ENCODE measurements at places on chromosomes 11 and 22.

DNA sequence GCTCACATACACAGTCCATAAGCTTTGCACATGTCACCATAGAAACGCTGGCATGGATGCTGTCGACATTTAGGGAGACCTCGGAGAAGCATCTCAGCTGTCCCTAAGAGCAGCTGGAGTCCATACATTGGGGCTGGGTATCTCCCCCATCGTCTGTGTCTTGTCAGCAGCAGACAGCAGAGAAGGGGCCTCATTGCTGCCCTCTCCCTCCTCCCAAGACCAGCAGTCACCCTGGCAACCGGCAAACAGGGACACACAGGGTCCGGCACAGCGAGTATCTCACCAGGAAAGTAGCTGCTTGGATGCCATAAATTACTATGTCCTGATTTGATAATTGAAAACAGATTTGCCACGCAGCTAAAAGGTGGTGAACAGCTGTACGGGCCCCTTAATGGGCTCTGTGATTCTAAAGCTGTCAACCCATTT, 84.4 kb downstream of the CD44 start:
- no peak overlapping the region for H3K27ac ChIP-seq
- peaks cover 98% of the 10 kb centered on the region for H3K36me3 ChIP-seq
- DNase-seq = no peak
- H3K27me3 ChIP-seq = no peaks in the 10 kb centered on the region
- H3K4me1 ChIP-seq = no peaks in the 10 kb centered on the region

GRCh38 chr11:1532014-1532586, 40.0 kb downstream of the DUSP8 start:
- H3K27me3 ChIP-seq = no peaks in the 10 kb centered on the region
- peak overlapping the region; percentile 36 for H3K27ac ChIP-seq
- no peak for DNase-seq
- H3K4me1 ChIP-seq = peaks cover 12% of the 10 kb centered on the region
- no peaks in the 10 kb centered on the region for H3K36me3 ChIP-seq

DNA sequence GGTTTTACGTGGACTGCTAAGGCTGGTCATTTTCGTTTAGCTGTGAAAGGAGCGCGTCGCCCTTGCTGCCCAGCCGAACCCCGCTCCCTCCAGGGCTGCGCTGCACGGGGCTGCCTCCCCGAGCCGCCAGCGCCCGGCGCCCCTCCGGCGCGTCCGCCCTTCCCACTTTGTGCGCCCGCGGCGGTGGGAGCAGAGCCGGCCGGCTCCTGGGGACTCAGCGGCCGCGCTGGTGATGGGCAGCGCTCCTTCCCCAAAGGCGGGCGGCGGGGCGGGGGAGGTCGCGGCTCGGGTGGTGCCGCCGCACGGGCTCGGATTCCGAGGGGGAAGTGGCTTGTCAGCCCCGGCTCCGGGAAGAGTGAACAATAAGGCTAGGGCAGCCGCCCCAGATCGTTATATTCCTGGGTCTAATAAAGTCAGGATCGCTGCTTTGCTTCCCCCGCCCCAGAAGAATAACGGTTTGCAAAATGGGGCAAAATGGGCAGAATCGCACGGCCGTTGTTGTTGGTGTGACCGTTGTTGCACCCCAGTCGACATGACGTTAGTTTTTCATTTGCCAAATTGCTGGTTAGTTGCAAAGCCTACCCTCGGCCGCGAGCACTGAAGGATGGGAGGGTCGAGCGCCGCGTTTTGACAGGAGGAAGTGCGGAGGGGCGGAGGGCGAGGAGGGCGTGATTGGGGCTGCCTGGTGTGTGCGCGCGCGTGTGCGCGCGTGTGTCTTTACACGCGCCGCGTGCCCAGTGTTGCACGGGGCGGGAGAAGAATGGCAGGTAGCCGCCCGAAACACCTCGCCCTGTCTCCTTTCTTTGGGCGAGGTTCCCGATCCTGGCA, 745 bp downstream of the NCAM1 start:
- peaks cover 100% of the 10 kb centered on the region for H3K27me3 ChIP-seq
- no peaks in the 10 kb centered on the region for H3K4me1 ChIP-seq
- no peak overlapping the region for H3K4me3 ChIP-seq
- no peaks in the 10 kb centered on the region for H3K36me3 ChIP-seq
- no peak for DNase-seq
- no peak overlapping the region for H3K27ac ChIP-seq

- no peaks in the 10 kb centered on the region for H3K36me3 ChIP-seq
- no peak for DNase-seq
- H3K4me3 ChIP-seq = no peak overlapping the region
These were observed 82.9 kb upstream of the FAT3 start for GRCh38 chr11:92141725-92142124.

GRCh38 chr11:4704054-4704789, at the start of gene MMP26:
MMP26 (plus strand) TSS chr11:4704784.
- H3K4me3 ChIP-seq = no peak within 1 kb of the TSS
- H3K27me3 ChIP-seq = no peaks in the 10 kb centered on the region
- H3K4me1 ChIP-seq = no peaks in the 10 kb centered on the region

DNA sequence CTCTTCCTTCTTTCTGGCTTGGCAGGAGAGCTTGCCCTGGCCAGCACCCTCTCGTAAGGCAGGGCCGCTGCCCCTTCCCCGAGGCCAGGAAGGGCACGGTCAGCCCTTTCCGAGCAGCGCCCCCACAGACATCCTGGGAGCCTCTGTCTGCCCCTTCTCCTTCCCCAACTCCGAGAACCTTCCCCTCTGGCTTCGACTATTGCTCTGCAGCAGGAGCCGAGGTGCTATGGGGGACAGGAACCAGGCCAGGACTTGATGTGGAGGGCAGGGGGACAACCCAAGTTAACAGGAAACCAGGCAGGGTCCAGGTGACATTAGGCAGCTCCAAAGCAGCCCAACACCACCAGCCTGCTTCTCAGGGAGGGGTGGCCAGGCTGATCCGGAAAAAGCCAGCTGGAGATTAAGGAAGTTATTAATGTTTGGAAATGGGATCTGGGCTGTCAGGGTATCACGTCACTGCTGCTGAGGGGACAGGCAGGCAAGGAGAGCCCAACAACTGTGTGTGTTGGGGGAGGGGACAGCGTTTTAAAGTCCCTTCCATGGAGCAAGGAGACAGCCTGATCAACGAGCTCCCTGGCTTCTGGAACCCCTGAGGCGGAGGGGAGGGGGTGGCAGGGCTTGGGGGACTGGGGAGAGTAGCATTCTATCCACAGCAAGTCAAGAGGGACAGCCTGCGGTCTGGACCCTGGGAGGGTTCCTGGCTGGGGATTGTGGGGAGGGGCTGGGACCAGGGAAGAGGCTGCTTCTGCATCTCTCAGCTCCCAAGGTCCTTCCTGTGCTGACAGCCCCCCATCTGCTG, 27.3 kb downstream of the SYT7 start:
- H3K36me3 ChIP-seq = no peaks in the 10 kb centered on the region
- H3K27me3 ChIP-seq = peaks cover 20% of the 10 kb centered on the region
- no peak overlapping the region for H3K4me3 ChIP-seq
- no peak for DNase-seq
- no peaks in the 10 kb centered on the region for H3K4me1 ChIP-seq

DNA sequence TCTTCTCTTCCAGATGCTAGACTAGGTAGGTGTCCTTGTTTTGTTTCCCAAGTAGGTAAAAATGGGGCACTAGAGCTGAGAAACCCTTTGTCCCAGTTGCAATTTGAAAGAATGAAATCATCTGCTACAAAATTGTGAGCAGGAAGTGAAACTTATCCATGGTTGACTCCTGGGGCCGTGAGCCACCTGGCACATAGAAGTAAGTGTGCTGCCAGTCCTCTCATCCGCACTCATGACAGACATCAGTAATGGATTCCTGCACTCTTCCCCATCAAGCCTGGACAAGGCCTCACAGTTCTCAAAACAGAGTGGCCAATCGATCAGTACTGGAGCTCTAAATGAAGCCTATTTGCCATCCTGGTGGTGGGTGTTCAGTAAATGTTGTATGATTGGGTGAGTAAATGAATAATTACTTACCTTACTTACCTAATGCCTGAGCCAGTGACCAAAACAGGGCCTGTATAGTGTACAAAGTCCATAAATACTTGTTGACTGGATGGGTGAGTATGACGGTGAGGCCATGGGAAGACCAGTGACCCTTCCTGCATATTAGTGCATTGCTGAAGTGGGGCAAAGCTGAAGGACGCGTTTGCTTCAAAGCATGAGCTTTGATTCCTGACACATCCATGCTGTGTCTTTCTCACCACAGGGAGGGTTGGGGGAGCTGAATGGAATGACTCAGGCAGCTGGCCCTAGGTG, 68.9 kb upstream of the HEPHL1 start:
- peaks cover 7% of the 10 kb centered on the region for H3K4me1 ChIP-seq
- no peak overlapping the region for H3K4me3 ChIP-seq
- DNase-seq = no peak
- H3K27me3 ChIP-seq = no peaks in the 10 kb centered on the region

DNA sequence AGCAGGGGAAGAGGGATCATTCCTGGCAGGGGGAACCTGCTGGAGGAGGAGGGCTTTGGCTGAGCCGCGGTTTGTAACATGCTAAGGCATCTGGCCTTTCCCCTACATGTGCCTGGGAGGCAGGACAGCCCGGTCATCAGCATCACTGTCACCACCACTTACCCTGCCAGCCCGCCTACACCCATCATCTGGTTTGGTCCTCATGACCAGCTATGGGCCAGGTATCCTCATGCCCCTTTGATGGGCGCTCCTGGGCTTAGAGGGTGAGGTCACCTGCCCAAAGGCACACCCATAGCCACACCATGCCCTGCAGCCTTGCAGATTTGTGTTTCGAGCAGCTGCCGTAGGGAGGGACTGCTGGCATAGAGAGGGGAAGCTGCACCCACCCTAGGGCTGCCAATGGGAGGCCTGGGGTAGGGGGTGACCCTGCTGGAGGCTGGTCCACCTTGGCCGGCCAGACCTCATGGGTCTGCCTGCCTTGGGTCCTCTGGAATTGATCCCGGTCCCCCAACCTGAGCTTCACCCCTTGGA, 2.6 kb downstream of the MRGPRF start:
- no peaks in the 10 kb centered on the region for H3K27me3 ChIP-seq
- DNase-seq = no peak
- H3K4me3 ChIP-seq = no peak overlapping the region

DNA sequence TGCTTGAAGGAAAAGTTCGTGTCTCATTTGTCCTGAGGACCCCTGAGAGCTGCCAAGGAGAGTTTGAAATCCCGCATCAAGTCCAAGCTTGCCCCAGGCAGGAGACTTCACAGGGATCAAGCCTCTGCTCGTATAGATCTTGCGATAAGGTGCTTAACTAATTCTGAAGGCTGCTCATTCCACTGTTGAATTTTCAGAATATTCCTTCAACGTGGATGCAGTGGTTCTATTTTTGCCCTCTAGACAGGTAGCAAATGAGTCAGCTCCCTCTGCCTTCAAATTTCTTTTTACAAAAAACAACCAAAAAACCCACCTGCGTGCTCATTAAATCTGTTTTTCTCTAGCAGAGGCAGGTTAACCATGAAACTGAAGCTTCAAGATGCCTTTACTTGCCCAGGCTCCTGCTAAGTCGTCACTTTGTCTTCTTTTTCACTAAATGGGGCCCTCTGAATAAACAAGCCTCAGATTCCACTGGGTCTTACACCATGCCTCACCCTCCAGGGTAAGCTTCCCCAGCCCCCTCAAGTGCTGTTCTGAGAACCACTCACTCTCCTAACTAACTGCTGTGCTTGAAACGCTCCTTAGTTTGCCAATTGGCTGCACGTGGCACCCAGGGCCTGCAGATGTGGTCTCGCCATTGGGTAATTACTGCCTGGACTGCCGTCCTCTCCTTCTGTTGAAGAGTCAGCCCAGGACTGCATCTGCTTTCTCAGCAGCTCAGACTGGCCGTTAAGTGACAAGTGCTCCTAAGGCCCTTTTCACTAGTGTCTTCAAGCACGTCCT, 105.0 kb downstream of the TRPC6 start:
- no peaks in the 10 kb centered on the region for H3K36me3 ChIP-seq
- no peaks in the 10 kb centered on the region for H3K27me3 ChIP-seq
- H3K4me3 ChIP-seq = no peak overlapping the region
- no peak for DNase-seq
- H3K27ac ChIP-seq = peak overlapping the region; percentile 19
- peaks cover 7% of the 10 kb centered on the region for H3K4me1 ChIP-seq

DNA sequence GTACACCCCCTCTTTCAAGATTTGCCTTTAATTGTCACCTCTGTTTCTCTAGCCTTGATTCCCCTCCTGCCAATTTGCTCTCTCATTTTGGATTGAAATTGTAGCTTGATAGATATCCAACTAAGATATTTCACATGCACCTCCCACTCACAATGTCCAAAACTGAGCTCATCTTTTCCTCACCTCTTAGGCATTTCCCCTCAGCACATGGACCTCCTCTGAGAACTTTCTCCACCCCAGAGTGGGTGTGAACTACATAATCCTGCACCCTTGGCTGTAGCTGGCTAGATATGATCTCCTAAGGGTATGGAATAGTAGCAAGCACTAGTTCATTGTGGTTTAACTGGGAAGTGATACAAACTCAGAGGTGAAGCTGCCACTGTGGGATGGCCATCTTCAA, 91.5 kb upstream of the SESN3 start:
- no peak for DNase-seq
- H3K4me3 ChIP-seq = no peak overlapping the region
- no peak overlapping the region for H3K27ac ChIP-seq
- no peaks in the 10 kb centered on the region for H3K27me3 ChIP-seq

GRCh38 chr22:26109686-26110315, 59.5 kb upstream of the SEZ6L start:
- no peaks in the 10 kb centered on the region for H3K36me3 ChIP-seq
- no peak for DNase-seq
- no peaks in the 10 kb centered on the region for H3K4me1 ChIP-seq
- no peak overlapping the region for H3K27ac ChIP-seq

- H3K4me3 ChIP-seq = peak overlapping the region; percentile 82
- peaks cover 10% of the 10 kb centered on the region for H3K4me1 ChIP-seq
- no peaks in the 10 kb centered on the region for H3K36me3 ChIP-seq
- peak overlapping the region; percentile 82 for H3K27ac ChIP-seq
These were observed 1.7 kb upstream of the DDX6 start for GRCh38 chr11:118792570-118793124.

DNA sequence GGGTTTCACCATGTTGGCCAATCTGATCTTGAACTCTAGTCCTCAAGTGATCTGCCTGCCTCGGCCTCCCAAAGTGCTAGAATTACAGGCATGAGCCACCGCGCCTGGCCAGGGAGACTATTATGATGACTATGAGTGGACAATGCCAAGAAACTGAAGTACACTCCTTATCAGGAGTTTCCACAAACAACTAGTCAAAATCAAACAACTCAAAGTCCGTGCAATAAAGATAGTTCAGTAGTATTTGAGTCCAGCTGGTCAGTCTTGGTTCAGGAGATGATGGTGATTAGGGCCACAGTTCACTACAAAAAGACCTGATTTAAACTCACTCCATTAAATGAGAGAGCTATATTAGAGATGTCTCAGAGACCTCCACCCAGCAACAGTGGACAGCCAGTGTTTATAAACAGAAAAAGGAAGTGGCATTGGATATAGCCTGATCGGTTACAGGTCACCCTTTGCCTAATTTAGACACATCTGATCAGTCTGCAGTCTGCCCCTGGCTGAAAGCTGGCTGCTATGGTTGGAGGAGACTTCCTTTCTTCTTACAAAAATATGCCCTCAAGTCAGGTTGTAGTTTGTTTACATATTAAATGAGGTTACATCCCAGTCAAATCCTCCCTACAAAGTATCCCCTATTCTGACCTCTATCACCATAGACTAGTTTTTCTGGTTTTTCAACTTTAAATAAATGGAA, 17.0 kb downstream of the CD3E start:
- no peaks in the 10 kb centered on the region for H3K27me3 ChIP-seq
- no peaks in the 10 kb centered on the region for H3K36me3 ChIP-seq
- no peak overlapping the region for H3K27ac ChIP-seq
- DNase-seq = no peak
- H3K4me3 ChIP-seq = no peak overlapping the region
- H3K4me1 ChIP-seq = peaks cover 5% of the 10 kb centered on the region

Measured in RWPE2 (cell line).